ENCODE measurements at places on chromosomes 12 and 14.

GRCh38 chr12:12486661-12487240 lies 75.9 kb downstream of the DUSP16 start:
- DNase-seq = no peak

DNA sequence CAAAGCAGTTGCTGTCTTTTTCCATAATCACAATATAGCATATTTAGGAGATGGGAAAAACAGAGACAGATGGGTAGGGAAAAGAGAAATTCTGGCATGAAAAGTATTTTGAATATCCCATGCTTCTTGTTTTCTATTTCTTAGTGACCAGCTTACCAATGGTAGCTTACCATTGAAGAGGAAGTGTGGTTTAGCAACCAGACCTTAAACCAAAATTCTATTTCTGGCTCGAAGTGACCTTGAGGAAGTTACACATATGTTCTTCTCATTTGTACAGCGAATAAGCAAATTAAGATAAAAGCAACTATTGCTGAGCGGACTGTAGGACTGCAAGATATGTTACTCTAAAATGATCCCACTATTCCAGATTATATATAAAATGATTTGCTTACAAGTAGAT lies 82.9 kb downstream of the FGD4 start:
- no peak for DNase-seq

GRCh38 chr14:24240110-24240918 lies 2.1 kb downstream of the TINF2 start:
- no peak for DNase-seq

DNA sequence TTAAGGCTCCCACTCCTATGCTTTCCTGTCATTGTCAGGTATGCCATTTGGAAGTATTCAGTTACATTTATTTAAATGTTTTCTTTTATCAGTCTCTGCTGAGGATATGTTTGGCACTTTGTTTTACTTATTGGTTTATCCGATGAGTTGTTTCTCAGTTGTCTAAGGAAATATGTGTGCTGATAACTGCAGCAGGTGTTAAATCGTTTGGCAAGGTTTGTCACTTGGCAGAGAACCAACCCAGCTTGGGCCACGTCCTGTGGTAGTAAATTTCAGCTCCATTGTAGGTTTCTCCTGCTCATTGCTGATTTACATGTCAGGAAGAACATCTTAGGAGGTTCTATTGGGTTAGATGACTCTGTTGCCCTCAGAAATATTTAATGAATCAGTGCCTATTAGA lies 22.0 kb upstream of the MGST1 start:
- DNase-seq = no peak

DNA sequence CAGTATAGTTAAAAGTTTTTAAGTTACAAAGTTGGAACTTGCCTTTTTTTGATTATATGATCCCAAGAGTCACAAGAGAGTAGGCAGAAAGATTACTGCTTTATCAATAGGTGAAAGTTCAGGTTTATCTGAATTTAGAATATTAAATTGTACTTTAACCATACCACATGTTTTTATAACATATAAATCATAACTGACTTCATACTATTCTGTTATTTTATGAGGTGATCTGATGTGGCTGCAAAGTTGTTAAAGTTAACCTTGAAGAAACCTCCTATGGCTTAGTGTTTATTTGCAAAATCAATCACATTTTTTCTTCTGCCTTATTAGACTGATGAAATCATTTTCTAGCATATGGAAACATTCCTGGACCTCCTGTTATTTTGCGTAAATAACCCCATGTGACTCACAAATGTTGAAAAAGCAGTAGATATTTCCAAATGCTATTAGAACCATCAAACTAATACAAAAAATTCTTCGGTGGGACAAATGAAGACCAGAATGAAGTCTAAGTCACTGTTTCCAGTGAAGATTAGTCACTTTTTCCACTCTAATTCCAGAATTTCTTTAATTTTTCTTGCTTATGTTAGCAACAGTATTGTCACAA lies 132.1 kb downstream of the RAD51B start:
- no peak for DNase-seq

DNA sequence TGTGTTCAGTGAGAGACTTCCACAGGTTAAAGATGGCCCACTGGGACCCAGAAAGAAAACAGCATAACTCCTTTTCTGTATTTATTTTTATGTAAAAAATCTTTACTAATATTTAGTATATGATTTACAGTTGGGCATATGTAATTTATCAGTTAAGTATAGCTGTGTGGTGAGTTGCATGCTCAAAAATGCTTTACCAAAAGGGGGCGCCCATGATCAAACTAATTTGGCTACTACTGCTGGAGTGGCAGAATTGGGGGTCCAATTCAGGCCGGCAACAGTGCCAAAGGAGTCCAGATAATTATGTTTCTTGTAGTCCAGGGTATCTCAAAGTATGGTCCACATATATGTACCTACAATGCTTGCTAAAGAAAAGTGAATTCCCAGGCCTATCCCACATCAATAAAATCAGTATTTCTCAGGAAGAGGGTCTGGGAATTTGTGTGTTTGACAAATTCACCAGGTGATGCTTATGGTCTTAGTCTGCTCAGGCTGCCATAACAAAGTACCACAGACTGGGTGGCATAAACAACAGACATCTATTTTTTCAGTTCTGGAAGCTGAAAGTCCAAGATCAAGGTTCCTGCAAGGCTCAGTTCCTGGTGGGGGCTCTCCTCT lies 152.0 kb downstream of the KTN1 start:
- DNase-seq = peak; percentile 51

GRCh38 chr14:22112004-22112403 lies 438.4 kb upstream of the OR4E1 start:
- no peak for DNase-seq

DNA sequence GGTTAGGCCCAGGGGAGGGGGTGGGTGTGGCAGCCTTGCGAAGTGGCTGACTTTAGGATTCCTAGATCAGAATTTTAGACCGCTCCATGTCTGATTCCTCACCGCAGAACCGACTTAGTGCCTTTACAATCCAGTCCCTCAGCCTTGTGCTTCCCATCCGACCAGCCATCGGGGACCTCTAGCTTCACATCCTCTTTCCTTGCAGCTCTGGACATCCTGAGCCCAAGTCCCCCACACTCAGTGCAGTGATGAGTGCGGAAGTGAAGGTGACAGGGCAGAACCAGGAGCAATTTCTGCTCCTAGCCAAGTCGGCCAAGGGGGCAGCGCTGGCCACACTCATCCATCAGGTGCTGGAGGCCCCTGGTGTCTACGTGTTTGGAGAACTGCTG lies 557 bp downstream of the COPS7A start:
- no peak for DNase-seq

GRCh38 chr14:101716956-101717662 lies 44.4 kb upstream of the PPP2R5C start:
- DNase-seq = peak; percentile 33

GRCh38 chr14:33925235-33925634 lies 25.6 kb downstream of the EGLN3 start:
- DNase-seq = no peak

- no peak for DNase-seq
Observed at GRCh38 chr12:64124511-64125197, 97.4 kb downstream of the KICS2 start.

- peak; percentile 77 for DNase-seq
Observed at GRCh38 chr12:12349711-12350665, at the start of gene MANSC1. TSS of gene MANSC1 (minus strand) at chr12:12350242. CDS start at chr12:12343314, 6,928 bp downstream.

DNA sequence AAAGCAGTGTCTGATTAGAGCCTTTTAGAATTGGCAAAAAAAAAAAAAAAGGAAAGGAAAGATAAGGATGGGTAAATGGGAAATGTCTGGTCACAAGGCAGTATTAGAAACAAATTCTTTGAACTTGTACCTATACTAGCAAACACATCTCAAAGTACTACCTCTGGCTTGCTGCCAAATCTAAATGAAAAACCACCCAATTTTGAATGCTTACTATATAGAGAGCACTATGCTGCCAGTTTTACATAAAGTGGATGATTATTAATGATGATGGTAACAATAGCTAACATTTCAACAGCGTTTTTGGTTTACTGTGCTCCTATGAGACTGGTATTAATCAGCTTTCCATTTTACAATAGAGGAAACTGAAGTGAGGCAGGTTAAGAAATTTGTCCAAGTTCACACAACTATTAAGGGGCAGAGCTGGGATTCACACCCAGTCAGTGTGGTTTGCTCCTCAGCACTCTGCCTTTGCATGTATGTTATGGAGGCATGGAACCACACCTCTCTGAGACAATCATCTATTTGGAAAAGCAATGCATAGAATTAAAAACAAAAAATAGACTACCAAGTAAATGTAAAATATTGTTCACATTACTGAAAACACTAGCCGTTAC lies 34.2 kb downstream of the ATP2B1 start:
- DNase-seq = no peak

DNA sequence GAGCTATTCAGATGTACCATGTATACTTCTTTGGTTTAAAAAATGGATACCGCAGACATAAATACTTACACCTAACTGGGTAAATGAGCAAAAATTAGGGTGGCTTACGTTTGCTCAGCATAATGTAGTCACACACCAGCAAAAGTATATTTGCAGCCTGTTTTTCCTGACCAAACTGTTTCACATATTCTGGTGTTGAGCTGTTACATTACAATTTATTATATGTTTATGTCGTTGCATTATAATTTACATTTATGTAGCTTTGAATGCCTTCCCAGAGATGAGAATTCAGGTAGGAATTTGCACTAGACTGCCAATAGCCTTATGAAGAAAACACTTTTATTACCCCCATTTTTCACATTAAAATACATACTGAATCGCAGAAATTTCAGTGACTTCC lies 183.3 kb downstream of the PTPRO start:
- DNase-seq = no peak

DNA sequence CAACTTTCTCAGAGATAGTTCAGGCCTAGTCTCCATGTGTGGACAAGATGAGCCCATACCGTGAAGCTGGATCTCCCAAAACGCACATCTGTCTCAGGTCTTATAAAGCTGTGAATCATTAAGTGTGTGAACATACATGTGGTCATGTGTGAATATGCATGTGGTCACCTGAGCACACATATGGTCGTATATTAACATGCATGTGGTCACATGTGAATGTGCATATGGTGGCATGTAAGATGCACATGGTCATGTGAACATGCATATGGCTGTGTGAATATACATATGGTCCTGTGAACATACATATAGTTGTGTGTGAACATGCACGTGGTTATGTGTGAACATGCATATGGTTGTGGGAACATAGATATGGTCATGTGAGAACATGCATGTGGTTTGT lies 172.5 kb upstream of the PZP start:
- no peak for DNase-seq

DNA sequence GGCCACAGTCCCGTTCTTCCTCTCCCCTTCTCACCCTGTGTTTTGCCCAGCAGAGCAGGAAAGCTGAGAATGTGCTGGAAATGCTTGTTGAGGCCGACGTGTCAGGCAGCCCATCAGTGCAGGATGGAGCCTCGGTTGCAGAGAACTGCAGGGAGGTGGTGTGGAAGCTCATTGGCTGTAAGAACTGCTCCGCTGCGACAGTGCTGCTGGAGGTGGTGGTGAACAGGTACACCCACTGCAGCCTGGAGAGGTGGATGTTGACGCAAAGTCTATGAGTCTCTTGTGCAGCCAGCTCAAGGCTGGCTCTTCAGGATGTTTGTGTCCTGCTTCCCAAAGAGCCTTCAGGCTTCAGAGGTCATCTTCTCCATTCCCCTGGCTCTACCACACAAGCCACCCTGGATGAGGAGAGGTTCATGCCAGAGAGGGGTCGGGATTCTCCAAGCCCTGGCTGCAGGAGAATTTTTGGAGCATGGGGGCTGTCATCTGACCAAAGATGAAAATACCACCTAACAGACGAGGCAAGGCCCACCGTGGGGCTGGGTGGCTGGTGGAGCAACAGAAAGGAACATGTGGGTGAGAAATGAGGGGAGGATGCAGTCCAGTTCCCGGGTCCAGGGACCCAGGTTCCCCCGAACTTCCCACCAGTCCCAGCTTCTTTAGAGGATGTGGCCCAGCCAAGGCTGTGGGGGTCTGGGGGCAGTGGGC lies 174.1 kb upstream of the PRMT8 start:
- no peak for DNase-seq

DNA sequence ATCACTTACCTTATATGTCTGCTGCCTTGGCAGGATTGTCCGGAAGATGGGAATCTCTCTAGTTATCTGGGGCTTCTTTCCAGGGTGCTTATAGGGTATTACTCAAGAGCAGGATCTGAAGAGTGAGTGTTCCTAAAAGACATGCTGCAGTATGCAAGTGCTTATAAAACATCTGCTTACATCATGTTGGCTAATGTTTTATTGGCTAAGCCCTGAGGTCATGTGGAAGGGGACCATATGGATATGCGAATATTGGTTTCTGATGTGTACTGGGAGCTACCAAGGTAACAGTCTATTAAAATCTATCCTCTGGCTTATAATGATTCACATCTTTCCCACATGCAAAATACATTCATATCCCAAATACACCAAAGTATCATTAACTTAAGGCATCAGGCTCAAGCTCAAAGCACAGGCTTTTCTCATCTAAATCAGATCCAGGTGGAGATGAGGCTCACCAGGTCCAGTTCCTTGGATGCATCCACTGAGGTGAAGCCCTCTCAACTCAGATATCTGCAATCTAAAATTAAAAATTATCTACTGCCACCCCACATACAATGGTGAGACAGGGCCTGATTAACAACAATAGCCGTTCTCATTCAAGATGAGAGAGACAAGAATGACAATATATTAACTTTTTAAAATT lies 29.8 kb downstream of the LRRIQ1 start:
- DNase-seq = no peak

DNA sequence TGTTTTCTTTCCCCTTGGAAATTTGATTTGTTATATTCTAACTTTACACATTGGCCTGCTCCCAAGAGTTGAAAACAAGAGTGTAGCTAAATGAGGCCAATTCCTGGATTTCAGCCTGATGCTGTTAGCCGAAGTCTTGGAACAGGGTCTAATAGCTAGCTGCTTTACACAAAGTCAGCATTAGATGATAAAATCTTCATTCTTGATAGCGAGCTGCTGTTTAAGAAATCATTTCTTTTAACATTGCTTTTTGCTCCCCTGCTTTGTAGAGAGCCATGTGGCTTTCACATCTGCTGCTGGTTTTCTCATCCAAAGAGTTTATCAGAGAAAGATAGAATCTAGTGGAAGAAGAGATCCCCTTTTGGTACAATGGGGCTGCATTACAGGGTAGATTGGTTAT lies 22.3 kb downstream of the FBXW8 start:
- no peak for DNase-seq

GRCh38 chr12:132620113-132620898 lies 1.7 kb downstream of the P2RX2 start:
- no peak for DNase-seq

DNA sequence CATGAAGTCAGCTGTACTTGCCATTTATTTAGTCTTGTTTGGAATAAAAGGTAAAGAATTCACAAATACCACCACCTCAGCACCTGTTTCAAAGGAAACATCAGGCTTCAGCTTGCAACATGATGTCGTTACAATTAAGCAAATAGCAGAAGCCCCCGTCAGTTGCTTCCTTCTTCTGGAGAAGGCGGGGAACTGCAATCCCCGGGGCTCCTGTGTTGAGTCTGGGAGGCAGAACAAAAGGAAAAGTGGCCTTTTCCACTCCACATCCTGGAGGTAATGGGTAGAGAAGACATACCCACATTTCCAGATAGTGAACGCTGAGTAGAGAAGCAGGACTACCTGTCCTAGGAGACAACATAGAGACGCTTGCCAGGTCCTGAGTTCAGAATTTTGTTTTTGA lies 92.8 kb downstream of the DNAH10 start:
- DNase-seq = no peak

GRCh38 chr14:68816183-68816942 lies 23.5 kb upstream of the ZFP36L1 start:
- DNase-seq = peak; percentile 91

- no peak for DNase-seq
Observed at GRCh38 chr12:49568442-49569162, 660 bp upstream of the MCRS1 start.

GRCh38 chr12:22981711-22982110 lies 356.7 kb downstream of the ETNK1 start:
- no peak for DNase-seq

GRCh38 chr12:96457191-96457930 lies 32.0 kb upstream of the CFAP54 start:
- no peak for DNase-seq
